Lower lobe of right lung (tissue), 2 donors: ENCODE measurements at places on chromosomes 7 and 10. TPM values are rescaled to one million over a fixed set of nuclear protein-coding genes. Genes with fewer than 3 reads are reported as not detected.
A peak's percentile ranks its signal among the peaks of the same experiment; 100 is the strongest.

Gene ZNF117
- 22.0 TPM for total RNA-seq

DNA sequence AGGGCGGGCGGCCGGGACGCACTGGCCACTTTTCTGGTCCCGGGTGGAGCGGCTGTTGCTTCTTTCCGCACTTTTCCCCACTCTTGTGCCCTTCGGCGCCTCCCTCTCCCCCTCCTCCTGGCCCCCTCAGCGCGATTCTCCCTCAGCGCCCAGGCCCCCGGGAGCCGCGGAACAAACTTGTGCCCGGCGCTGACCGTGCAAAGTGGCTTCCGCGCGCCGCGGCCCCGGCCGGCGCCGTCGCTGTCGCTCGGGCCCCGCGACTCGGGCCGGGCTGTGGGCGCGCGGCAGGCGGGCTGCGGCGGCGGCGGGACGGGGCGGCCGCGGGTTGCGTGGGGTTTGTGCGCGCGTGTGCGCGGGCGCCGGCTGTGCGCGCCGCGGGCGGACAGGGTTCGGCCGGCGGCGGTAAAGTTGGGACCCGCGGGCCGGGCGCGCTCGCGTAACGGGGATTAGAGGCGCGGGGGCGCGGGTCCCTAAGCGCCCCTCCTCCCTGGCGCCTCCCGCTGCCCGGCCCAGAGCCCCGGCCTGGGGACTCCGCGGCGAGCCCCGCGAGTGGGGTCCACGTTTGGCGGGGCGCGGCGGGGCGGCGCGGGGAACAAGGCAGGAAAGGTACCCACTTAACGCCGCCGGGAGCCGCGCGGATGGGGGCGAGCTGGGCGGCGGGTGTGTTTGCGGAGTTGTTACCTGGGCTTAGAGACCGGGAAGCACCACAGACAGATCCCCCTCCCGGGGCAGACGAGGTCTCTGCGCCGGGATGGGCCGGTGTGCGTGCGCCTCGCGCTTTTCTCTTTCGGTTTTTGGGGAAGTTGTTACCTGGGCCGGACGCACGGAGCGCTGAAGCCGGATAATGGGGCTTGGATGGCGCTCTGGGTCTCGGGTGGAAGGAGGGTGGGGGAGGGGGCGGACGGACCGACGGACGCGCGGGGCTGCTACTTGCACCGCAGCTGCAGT is 860 bp downstream of the ZEB1 start:
- peak; percentile 60 for DNase-seq

GRCh38 chr7:14242175-14242574 is 252.7 kb upstream of the ETV1 start:
- no peak for DNase-seq

DNA sequence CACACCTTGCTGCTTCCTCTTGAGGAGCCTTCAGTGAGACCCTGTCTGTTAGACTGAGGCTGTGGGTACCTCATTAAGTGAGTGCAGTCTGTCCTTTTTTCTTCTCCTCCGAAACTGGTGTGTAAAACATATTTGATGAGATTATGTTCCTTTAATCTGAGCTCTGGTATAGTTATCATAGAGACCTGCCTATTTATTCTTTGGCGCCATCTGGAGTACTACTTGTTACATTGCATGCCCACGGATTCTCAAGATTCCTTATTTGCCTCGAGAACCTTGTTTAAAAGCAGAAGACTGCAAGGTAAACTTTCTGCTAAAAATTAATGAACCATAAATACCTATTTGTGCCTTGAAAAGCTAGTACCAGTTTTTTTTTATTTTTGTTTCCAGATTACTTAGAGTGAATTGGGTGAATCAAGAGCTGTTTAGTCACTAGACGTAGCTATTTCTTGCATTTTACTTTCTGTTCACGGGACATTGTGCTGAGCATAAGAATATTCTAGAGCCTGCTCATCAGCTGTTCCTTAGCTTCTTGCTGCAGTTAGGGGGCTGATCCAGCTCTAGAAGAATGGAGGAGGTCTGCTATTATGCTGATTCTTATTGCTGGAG is 16.9 kb upstream of the STMP1 start:
- DNase-seq: no peak

GRCh38 chr7:104185346-104185745 is 22.5 kb downstream of the ORC5 start:
- DNase-seq: no peak

GRCh38 chr10:122855745-122856144 is 10.1 kb upstream of the CUZD1 start:
- DNase-seq: no peak

DNA sequence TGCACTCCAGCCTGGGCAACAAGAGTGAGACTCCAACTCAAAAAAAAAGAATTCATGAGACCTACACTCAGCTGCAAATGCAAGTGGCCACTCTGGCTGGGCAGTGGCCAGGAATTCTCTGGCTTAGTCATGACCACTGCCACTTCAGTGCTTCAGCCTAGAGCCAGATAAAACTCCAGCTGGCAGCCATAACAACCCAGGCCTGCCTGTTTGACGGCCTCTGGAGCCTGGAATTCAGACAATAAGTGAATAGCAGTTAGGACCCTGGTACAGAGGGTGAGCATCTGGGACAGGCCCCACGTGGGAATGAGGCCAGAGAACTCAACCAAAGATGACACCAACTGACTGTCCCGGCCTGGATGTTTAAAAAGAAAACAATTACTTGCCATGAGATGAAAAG is 18.9 kb downstream of the RCC1L start:
- peak; percentile 67 for DNase-seq

DNA sequence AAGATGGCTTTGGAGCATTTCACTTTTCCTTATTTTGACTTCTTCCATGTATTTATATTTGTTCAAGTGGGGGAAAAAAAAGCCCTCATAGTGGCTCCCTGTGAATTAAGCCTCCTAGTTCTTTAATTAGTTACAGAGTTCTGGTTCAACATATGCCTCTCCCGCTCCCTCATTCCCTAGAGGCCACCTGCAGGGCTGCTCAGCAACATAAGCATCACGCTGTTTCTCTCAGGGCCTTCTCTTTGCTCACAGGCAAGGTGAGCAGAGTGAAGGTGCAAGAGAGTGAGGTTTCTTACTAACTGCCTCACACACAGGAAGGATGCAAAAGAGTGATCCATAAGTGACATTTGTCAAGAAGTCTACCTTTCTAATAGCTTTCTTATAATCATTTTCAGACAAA is 196.7 kb downstream of the SEMA3E start:
- no peak for DNase-seq

- no peak for DNase-seq
These were observed 164.6 kb downstream of the PKD1L1 start for GRCh38 chr7:47783456-47784223.

DNA sequence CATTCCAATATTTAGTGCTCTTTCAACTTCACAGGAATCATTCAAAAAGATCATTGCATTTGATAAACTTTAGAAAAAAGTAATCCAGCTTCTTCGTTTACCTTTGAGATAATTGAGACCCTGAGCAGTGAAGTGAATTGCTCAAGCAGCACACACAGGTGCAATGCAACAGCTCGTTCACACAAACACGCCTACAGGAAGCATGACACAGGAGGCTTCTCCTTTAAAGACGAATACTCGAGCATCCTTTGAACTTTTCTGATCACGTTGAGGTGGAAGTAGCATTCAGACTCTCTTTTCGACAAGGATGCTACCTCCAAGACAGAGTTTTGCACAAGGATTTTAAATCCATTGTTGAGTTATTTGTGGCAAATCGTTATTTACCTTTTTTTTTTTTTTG is 18.0 kb upstream of the RSU1 start:
- DNase-seq: no peak

DNA sequence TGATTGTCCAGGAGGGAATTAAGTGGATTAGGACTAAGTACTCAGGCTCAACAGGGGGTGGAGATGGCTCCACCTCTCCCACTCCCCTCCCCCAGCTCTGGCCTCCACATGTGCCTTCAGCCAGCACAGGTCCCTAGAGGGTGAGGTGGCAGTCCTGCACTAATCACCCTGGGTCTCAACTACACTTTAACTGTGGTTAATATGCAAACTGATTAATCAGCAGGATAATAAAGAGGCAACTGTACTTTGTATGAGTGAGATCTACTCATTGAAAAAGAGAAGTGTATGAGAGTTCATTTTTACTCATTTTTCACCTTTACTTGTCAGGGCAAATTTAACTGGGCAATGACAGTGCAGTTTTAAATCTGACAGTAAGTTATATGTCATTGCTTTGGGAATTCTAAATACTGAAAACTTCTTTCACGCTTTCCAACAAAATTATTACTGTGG is 223.8 kb upstream of the CCDC6 start:
- no peak for DNase-seq
